ENCODE measurements at places on chromosomes 3 and 15.

DNA sequence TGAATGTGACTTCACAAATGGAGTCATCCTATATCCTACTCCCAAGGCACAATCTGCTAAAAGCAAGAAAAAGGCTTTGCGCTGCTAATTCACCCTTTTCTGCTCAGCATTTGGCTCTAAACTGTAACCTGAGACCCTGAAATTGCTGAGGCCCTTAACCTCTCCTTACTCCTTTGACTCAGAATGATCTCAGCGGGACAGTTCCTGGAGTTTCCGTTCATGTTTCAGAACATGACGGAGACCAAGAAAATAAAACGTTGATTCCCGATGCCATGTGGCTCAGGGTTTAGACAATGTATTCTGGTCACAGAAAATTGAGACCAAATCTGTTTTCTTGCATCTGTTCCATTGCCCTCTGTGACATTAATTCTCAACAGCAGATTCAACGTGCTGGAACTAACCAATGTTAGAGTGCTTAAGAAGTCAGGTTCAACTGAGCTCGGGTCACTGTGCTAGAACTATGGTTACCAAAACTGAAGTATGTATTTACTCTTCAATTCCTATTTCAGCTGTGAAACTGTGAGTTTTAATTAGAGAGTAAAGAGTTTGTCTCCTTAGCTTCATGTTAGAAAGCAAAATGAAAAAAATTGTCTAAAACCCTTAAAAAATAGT lies 45.4 kb upstream of the TMC3 start:
- no peak for DNase-seq

DNA sequence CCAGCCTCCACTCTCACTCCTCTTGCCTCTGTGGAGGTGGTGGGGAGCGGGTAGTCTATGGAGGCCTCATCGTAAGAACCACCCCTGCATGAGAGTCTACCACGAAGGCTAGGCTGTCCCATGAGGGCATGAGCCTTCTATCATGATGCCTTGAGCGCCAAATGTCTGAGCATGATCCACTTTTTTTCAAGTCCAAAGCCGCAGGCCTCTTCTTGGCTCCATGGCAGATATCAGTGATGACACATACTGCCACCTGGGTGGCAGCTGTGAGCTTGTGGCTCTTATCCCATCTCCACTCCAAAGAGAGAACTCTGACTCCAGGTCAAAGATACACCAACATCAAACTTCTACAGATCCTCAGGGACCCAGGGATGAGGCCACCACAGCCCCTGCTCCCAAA lies 13.5 kb downstream of the POC1A start:
- DNase-seq, result no peak

DNA sequence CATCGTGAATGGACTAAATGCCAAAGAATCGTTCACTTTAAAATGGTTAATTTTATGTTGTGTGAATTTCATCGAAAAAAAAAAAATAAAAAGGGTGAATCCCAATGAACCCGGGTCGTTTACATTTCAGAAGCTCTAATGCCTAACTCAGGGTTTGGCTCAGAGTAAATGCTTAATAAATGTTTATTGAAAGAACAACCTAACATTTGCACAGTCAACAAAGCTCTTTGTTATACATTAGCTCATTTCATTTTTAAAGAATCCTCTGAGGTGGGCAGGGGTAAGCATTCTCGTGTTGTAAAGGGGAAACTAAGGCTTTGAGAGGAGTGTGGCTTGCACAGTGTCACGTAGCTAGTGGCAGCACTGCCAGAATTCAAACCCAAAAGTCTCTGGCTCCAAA lies 109.5 kb downstream of the RPLP1 start:
- DNase-seq, result no peak

DNA sequence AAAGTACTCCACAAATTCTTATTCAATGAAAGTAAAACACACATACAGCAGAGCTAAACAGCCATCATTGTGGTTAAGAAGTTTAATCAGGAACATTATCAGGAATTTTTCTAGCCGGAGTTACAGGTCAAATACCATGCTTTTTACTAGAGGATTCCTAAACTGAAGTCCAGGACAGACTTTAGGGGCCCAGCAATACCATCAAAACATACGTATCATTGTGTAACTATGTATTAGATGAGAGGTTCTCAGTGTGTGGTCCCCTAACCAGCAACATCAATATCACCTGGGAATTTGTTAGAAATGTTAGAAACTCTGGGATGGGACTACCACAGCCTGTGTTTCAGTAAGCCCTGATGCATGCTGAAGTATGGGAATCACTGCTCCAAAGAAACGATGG lies 404.2 kb upstream of the IL12A start:
- no peak for DNase-seq
